Heart left ventricle (tissue), 16 donors: ENCODE measurements at places on chromosomes 1 and 21. TPM values are rescaled to one million over a fixed set of nuclear protein-coding genes. Genes with fewer than 3 reads are reported as not detected.

MEX3A gene
- total RNA-seq = 0.32 TPM

DNA sequence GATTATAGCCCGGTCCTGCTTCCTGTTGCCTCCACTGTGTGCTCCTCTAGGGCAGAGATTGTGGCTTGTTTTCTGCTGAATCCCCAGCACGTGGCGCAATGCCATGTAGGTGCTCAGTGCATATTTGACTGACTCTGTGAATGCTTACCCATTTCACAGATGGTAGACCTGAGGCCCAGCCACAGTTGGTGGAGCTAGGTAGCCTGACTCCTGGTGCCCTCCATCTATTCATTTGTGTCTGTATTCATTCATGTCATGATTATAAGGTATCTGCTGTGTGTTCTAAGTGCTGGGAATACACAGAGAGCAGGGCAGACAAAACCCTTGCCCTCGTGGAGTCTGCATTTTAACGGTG lies 22.5 kb downstream of the TNFRSF1B start:
- DNase-seq = no peak
- H3K36me3 ChIP-seq = peaks cover 39% of the 10 kb centered on the region
- H3K4me1 ChIP-seq = peaks cover 50% of the 10 kb centered on the region
- no peaks in the 10 kb centered on the region for H3K27me3 ChIP-seq
- H3K4me3 ChIP-seq = no peak overlapping the region

DNA sequence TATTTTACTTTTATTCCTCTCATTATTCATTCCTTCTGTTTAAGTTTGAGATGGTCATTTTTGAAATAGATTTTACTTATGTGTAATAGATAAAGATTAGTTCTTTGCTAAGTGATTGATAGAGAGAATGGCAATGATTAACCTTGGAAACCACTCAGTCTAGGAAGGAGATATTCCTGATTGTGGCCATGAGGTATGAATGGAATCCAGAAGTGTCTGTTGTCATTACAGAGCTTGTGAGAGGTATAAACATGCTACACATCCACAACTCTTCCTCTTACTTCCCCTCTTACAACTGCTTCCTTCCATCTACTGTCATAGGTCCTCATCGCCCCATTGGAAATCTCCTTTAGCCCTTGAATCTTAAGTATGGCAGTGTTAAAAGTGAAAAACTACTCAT lies 988.8 kb upstream of the B3GALT2 start:
- no peak for DNase-seq
- H3K27ac ChIP-seq = no peak overlapping the region
- H3K4me1 ChIP-seq = no peaks in the 10 kb centered on the region
- no peaks in the 10 kb centered on the region for H3K27me3 ChIP-seq
- no peak overlapping the region for H3K4me3 ChIP-seq
- H3K36me3 ChIP-seq = no peaks in the 10 kb centered on the region

- no peak for DNase-seq
- H3K27me3 ChIP-seq = no peaks in the 10 kb centered on the region
- no peaks in the 10 kb centered on the region for H3K36me3 ChIP-seq
- no peak overlapping the region for H3K27ac ChIP-seq
- H3K4me3 ChIP-seq = no peak overlapping the region
- H3K4me1 ChIP-seq = peaks cover 10% of the 10 kb centered on the region
Measured at GRCh38 chr1:58926152-58926551, 142.3 kb upstream of the JUN start.

DNA sequence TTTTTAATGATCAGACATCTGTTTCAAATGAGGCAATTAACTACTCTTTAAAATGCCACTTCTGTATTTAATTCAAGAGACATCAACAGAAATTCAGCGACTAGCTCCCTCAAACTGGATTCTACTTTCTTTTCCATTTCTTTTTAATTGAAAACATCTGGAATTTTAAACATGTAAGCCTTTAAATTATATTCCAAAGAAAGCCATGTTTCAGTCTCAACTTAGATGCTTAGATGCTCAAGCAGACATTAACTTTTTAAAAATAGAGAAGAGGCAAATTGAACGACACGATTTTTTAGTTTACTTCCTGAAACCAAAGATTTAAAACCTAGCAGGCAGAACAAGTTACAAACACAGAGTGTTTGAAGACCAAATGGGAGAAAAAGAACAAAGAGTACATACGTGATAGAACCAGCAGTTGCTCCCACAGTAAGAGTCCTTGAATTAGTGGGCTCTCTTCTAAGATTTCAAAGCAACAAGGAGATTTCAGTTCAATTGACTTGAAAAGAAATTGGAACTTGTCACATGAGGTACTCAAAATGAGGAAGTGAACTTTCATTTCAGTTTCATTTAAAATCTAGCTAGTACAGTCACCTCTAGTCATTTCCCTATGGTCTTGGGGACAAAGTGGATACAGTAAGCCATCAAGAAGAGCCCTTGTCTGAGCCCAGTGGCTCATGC lies at the start of gene CTSS:
Gene CTSS, minus strand, starts transcription at position 483 of the 681 bp plus-strand sequence. CDS start 1,015 bp downstream, outside the sequence.
- no peaks in the 10 kb centered on the region for H3K36me3 ChIP-seq
- no peaks in the 10 kb centered on the region for H3K27me3 ChIP-seq
- H3K4me1 ChIP-seq = peaks cover 44% of the 10 kb centered on the region
- no peak for DNase-seq
- H3K4me3 ChIP-seq = no peak within 1 kb of the TSS

GRCh38 chr1:63401945-63402344 lies 34.5 kb downstream of the ALG6 start:
- no peaks in the 10 kb centered on the region for H3K27me3 ChIP-seq
- no peak overlapping the region for H3K27ac ChIP-seq
- H3K4me1 ChIP-seq = no peaks in the 10 kb centered on the region
- peaks cover 3% of the 10 kb centered on the region for H3K36me3 ChIP-seq
- no peak for DNase-seq

- H3K27me3 ChIP-seq = peaks cover 9% of the 10 kb centered on the region
- H3K4me3 ChIP-seq = peak overlapping the region; percentile 73
- H3K36me3 ChIP-seq = no peaks in the 10 kb centered on the region
- H3K4me1 ChIP-seq = peaks cover 38% of the 10 kb centered on the region
- no peak for DNase-seq
Measured at GRCh38 chr1:46133781-46134350, 1.4 kb upstream of the PIK3R3 start.

DNA sequence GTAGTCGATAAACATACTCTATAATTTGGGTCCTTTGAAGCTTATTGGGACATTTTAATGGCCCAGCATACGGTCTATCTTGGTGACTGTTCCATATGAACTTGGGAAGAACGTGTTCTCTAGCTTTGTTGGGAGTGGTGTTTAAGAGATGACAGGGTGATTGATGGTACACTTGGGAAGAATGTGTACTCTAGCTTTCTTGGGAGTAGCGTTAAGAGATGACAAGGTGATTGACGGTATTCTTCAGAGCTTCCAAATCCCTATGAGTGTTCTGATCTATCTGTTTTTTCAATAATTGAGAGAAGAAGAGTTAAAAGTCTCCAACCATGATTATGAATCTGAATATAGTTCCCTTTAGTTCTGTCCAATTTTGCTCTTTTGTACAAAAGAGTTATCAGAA lies 9.4 kb downstream of the NPHP4 start:
- no peak overlapping the region for H3K27ac ChIP-seq
- no peak for DNase-seq
- H3K4me3 ChIP-seq = no peak overlapping the region
- peaks cover 22% of the 10 kb centered on the region for H3K36me3 ChIP-seq
- no peaks in the 10 kb centered on the region for H3K27me3 ChIP-seq
